Neural progenitor cell (in vitro differentiated cells): ENCODE measurements at places on chromosomes 1 and 21. TPM values are rescaled to one million over a fixed set of nuclear protein-coding genes. Genes with fewer than 3 reads are reported as not detected.

Gene LMOD1
- total RNA-seq: 0.37 and 1.2 TPM in 2 replicates

Gene PDZK1IP1
- total RNA-seq: not detected in 2 replicates

Gene ASB17
- total RNA-seq: not detected in 2 replicates

Gene ATP5PF
- total RNA-seq: 92.3 and 156 TPM in 2 replicates

Gene DCDC2B
- total RNA-seq: not detected in 2 replicates

Gene COL6A1
- total RNA-seq: 12.6 and 52.2 TPM in 2 replicates

DNA sequence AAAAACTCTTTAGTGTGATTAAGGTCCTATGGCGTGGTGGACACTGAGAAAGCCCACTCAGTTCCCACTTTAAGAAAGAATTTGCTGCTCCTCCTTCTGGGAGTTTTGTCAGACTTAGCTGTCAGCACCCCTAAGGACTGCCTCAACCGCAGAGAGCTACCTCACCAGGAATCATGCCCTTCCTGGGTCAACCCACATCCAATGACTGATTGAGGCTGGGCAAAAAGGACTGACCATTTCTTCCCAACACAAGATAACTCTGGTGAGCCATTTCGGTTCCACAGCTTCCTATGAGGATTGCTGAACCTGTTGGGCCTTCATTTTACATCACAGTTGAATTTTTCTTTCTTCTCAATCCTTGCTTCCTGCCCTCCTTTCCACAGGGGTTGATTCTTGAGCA, 197.9 kb downstream of the NCAM2 start:
- no peak for DNase-seq

DNA sequence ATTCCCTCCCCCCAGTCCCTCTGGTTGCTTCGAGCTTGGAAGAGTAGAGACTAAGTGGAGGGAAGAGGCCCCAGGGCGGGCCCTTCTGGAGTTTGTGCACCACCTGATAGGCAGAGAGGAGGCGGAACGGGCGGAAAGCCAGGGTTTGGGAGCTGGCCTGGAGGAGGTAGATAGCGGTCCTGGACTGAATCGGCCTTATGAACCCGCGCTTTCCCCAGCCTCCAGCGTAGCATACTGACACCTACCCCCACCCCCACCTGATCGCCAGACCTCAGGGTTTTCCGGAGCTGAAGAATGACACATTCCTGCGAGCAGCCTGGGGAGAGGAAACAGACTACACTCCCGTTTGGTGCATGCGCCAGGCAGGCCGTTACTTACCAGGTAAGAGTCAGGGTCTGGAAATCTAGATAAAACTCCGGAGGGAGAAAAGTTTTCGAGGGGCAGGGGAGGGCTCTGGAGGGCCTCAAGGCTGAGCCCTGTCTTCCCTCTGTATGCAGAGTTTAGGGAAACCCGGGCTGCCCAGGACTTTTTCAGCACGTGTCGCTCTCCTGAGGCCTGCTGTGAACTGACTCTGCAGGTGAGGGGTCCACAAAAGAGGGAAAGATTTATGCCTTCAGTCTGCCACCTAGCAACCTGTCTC, 705 bp downstream of the UROD start:
- peak; percentile 63 for DNase-seq

DNA sequence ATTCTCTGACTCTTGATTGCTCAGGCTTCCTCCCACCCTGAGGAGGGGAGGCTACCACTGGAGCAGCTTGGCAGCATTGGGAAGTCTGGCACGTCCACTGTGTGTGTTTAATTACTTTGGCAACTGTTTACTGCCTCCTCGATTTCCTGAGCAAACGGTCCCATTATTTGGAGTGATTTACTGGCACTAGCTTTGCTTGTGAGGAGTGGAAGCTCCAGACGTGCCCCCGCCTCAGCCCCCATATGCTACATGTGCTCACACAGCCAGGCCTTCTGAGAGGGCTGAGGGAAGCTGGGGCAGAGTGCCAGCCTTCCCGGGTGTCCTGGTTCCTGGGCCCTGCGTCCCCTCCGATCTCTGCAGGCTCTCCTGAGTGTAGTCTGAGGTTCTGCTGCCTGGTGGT, 306.2 kb downstream of the PTPRU start:
- no peak for DNase-seq

DNA sequence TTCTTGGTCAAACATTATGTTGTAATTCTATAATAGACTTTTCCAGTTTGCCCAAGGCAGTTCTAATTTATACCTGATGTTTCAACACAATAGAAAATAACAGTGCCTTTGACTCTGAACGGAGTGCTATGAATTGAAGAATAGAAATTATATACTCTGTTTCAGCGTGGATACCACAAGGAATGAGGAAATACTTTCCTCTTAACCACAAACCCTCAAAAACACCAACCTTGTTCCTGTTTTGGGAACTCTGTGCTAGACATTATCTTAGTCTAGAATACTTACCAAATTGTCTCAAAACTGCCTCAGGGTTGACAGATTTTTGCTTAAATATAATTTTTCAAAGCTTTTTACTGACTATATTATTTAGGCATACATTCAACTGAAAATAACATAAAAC, 1629.3 kb downstream of the MRPL39 start:
- no peak for DNase-seq

DNA sequence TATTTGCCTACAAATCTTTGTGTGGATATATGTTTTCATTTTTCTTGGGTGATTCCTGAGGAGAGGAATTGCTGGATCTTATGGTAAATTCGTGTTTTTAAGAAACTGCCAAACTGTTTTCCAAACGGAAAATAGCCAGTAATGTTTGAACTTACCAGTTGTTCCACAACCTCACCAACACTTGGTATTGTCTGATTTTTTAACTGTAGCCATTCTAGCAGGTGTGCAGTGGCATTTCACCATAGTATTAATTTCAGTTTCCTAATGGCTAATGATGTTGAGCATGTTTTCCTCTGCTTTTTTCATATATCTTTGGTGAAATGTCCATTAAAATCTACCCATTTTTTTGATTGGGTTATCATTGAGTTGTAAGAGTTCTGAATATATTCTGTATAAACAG, 56.6 kb downstream of the RPS6KC1 start:
- DNase-seq: no peak

DNA sequence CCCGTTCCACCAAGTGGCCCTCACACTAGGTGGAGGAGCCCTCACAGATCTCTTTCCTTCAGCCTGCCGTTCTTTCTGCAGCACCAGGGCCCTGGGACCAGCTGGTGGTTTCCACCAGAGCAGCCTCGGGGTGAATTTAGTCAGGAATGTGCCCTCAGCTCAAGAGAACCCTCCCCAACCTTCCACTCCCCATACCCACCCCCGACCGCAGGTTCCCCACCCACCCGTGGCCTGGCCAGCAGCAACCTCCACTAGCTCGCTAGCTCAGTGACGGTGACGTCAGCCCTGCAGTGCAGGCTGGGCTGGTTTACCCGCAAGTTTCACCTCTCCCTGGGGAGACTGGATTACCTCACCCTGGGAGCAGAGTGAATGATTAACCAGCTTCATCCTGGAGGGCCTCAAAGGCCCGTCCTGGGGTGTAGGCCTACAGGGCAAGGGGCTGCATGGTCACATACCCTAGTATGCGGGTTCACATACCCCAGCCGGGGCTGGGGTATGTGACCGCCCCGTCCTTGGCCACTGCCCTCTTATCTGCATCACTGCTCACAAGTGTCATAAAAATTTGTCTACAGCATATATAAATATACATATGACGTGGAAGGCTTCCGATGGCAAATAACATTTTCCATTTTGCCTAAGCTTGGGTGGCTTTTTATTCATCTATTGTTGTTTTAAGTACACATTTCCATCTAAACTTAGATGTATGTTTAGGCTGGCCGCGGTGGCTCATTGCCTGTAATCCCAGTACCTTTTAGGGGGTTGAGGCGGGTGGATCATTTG, 24.5 kb downstream of the ELF3 start:
- DNase-seq: no peak

DNA sequence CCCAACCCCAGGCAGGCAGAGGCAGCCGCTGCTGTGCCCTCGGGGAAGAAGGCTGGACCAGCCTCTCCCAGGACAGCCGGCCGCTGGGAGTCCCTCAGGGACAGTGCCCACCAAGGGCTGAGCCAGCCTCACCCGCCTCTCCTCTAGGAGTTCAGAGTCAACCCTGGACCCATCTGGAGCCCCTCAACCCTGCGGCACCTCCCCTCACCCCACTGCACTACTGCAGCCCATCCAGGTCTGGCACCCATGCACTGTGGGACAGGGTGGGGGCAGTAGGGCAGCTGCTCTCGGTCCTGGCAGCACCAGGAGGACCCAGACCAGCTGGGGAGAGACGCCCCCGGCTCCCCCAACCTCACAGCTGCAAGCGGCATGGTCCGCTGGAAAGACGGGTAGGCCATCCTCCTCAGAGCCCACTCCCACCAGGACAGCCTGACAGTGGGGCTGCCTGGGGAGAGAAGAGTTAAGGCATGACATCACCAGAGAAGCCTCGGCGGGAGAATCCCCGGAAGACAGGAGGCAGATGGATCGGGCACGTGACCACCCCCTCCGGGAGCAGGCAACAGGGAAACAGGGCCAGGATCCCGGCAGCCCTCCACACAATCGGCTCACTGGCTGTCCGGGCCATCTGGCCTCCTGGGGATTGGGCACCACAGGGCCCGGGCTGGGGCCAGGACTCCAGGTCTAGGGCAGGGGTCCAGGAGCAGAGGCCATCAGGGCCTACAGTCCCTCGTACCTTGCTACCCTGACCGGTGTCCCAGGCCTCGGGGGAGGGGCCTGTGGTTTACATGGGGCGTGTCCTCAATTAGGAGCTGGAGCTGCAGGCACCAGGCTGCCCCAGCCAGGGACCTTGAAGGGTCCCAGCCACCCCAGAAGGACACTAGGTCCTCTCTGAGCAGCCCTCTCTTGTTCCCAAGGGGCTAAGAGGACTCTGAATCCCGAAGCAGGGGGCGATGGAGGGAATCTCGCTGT, 3.1 kb downstream of the ACAP3 start:
- DNase-seq: peak; percentile 69

DNA sequence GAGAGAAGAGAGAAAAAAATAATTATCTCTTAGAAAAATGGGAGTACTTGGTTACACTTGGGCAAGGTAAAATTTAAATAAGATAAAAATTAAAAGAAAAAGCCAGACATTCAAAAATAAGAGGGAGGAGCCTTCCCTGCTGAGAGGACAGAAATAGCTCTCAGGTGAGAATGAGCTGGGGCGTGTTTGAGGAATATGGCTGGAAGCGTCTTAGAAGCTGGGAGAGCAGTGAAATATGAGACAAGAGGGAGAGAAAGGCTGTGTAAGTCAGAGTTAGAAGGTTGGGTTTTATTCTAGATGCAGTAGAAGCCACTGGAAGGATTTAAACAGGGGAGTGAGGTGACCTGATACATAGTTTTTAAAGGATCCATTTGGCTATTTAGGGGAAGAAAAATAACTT, 154.2 kb upstream of the L1TD1 start:
- no peak for DNase-seq

DNA sequence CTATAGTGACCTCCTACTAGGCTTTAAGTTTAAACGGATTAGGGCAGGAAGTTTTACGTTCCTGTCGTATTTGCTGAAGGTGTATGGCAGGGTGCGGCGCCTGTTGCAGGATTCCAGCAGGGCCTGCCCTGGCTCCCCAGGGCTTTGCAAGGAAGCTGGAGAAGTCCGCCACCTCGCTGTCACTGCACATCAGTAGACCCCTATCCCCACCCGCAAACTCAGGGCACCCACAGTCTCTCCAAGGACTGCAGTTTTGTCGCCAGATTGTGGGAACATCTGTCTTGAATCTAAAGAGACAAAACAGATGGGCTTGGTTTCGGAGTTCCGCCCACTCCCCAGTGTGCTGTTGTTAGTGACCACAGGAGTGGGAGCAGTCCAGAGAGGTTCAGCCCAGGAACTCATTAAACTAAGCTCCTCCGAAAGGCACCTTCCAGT, 110.8 kb downstream of the CDC7 start:
- DNase-seq: peak; percentile 73
